ENCODE measurements at places on chromosomes 3 and 15.

- no peak for DNase-seq
These were observed 597.2 kb upstream of the NECTIN3 start for GRCh38 chr3:110474397-110474796.

DNA sequence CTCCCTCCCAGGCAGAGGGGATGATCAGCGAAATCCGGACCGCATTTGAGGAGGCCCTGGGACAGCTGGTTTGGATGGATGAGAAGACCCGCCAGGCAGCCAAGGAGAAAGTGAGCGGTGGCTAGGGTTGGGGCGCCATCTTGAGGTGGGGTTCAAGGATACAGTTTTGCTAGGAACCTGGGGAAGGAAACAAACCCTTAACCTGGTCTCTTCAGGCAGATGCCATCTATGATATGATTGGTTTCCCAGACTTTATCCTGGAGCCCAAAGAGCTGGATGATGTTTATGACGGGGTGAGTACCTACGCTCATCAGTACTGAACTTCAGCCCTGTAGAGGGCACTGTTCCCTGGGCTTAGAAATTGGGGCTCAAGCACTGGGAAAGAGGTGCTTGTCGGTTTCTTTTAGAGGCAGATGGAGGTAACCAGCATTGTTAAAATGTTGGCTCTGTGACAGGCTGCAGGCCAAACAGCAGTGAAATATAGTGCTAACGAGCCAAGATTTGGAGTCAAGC lies 9.6 kb upstream of the PSMD2 start:
- DNase-seq = peak; percentile 76

DNA sequence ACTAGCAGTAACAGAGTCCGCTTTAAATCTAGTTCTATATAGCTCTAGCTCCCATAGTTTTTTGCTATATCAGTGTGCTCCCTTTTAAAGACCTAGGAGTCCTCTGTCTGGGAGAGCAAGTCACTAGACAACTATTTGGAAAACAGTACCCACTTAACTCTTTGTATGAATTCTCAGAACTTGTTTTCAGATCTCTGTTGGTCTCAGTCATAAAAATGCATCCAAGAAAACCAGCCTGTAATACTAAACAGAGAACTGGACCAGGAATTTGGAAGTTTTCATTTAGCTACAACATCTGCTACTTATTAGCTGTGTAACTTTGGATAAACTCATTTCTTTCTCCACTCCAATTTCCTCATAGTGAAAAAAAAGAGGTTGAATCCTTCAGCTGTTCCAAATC lies 56.9 kb upstream of the C3orf49 start:
- DNase-seq = no peak

DNA sequence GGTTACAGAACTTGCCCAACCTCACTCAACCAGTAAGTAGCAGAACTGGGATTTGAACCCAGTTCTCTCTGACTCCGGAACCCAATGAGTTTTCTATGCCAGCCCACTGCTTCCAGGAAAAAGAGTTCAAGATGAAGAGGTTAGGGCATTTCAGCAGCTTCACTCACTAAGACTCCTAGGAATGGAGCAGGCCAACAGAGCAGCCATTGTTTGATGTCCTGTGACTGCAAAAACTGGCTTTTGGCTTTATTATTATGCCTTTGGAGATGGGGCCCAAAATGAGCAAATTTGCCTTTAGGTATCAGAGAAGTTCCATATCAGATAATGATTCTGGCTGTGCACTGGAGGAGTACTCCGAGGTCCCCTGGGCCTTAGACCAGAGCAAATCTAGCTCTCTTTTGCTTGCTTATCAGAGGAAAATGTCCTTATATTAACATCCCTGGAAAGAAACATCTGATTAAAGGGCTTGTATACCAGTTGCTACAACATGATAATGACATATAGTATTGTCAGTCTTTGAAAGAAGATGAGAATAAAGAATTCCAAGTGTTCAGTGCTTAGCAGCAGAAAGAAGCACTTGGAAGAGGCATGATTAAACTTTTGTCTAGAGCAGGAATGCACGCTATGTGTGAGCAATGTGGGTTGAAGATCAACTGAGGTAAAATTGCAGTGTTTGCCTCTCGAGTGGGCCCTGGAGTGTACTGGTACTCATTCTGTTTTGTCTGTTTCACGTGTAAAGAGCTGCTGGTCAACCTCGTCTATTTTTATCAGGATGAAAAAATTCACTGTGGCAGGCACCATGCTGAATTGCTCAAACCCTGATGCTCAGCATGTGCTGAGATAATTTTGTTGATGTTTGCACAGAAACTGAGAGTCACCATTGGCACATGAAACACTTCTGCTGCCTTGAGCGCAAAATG lies 21.8 kb upstream of the KLHL24 start:
- no peak for DNase-seq

DNA sequence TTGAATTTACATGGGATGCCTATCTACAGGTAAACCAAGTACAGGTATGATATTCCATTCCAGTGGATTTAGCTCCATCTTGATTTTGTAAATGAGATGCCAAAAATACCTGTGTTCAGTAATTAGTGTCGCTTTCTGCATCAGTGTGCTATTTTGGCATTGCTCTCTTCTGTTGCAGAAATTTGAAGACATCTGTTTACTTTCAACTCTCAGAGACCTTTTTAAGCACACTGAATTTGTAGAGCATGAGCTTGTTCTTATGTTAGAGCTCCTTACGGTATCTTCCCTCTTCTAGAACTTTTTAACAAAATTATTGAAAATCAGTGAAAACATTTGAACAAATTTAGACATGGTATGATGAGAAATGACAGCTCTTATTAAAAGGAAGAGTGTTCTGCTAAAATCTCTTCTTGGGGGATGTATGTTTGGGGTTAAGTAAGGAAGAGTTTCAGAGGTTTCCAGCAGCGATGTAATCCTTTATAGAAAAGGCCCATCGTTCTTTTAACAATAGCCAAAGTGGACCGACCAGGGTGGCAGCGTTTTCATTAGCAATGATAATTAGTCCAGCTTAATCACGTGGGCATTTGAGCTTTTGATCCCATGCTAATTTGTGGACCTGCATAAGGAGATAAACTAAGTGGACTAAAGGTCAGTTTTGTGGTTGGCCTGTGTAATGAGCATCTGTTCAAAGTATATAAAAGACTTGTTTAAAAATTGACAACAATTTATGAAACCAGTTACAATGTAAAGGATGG lies 385.4 kb downstream of the PTPRG start:
- DNase-seq = no peak

GRCh38 chr15:96296264-96296663 lies 34.2 kb upstream of the NR2F2 start:
- no peak for DNase-seq

- no peak for DNase-seq
These were observed 24.8 kb downstream of the LNP1 start for GRCh38 chr3:100426067-100426682.

- DNase-seq = no peak
These were observed 142.2 kb downstream of the SMAD6 start for GRCh38 chr15:66844041-66844746.
